ENCODE measurements at places on chromosomes 7 and 10. TPM values are rescaled to one million over a fixed set of nuclear protein-coding genes. Genes with fewer than 3 reads are reported as not detected.

The OR2A14 gene
- not detected for total RNA-seq

The NPY gene
- not detected for total RNA-seq

The ABLIM1 gene
- 30.3 TPM for total RNA-seq

The GCK gene
- total RNA-seq: not detected

The LIPM gene
- not detected for total RNA-seq

The TBC1D12 gene
- total RNA-seq: 5.9 TPM

The OPALIN gene
- total RNA-seq: not detected

The FKBP9 gene
- total RNA-seq: 93.5 TPM

The ACTL6B gene
- not detected for total RNA-seq

The FANK1 gene
- total RNA-seq: 2.8 TPM

The RPP38 gene
- 38.0 TPM for total RNA-seq

The TAS2R4 gene
- not detected for total RNA-seq

The OR6V1 gene
- not detected for total RNA-seq

The CDNF gene
- 1.3 TPM for total RNA-seq

The MYH16 gene
- 0.32 TPM for total RNA-seq

All from A549 treated with GW870086 at 1 μM for 4 hours (cell line).